ENCODE measurements at places on chromosomes 16 and 17. TPM values are rescaled to one million over a fixed set of nuclear protein-coding genes. Genes with fewer than 3 reads are reported as not detected.

Gene PLSCR3
- 16.9 TPM for polyA plus RNA-seq

Gene NPIPB9
- 4.4 TPM for polyA plus RNA-seq

Gene RNF43
- 29.9 TPM for polyA plus RNA-seq

Gene KRT33B
- not detected for polyA plus RNA-seq

Gene G6PC1
- polyA plus RNA-seq, result 1.5 TPM

Gene EMP2
- 17.0 TPM for polyA plus RNA-seq

Gene ATP6V0A1
- 114 TPM for polyA plus RNA-seq

Gene TEDC2
- 6.4 TPM for polyA plus RNA-seq

Gene OR3A2
- 0.06 TPM for polyA plus RNA-seq

Gene GCGR
- 2.5 TPM for polyA plus RNA-seq

Gene ZG16B
- polyA plus RNA-seq, result 4.3 TPM

Gene GAS7
- 24.4 TPM for polyA plus RNA-seq

Gene CLEC18A
- polyA plus RNA-seq, result 0.99 TPM

- no peak for DNase-seq
Measured at GRCh38 chr17:4045487-4045886, 81.2 kb upstream of the ATP2A3 start.

- peak; percentile 95 for DNase-seq
Measured at GRCh38 chr16:68744744-68745280, 7.7 kb downstream of the CDH1 start.

DNA sequence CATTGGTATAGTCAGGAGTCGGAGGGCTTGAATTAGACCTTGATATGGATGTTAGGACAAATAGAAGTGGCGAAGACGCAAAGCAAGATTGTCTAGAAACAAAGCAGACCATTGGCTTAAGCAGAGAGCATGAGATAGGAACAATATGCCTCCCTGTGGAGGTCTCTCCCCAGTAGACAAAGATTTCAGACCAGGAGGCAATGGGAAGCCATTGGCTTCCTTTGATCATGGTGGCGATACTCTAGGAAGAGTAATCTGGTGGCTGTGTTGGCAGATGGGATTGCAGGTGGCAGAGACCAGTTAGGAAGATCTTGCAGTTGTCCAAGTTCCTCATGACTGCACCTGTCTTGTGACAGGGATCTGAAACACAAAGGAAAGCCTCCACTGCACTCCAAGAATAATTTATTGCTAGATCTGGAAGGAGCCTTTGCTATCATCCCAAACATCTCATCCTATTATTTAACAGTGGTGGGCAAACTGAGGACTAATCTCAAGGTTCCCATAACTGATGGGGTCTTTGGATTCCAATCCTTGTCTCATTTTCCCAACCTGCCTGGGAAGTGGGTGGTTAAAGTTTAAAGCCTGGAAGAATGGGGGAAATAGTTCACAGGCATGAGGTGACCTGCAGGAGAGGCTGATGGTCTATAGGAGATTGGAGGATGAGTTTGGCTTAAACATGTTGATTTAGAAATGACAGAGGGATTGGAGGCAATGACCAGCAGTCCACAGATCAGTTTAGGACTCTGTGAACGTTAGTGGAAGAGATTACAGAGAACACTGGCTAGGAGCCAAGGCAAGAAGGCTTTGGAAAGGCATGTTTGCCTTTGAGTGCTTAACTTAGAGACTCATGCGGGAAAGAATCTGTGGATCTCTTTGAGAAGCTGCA lies 37.0 kb downstream of the HLF start:
- DNase-seq, result no peak

- no peak for DNase-seq
Measured at GRCh38 chr16:2981177-2981898, 1.1 kb upstream of the PKMYT1 start.

DNA sequence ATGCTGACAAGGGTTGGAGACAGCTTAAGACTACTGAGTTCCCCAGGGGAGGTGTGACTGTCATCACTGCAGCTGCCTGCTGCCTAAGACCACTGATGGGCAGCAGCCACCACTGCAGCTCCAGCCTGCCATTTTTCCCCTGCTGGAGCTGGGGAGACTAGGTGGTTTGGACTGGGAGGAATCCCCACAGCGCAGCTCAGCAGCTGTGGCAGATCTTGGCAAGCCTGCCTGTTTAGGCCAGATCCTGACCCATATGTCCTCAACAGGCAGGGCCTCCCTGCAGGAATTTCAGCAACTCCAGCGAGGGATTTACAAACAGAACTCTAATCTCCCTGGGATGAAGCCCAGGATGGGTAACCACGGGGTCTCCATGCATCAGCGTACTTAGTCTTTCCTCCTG lies 356.4 kb upstream of the TOM1L1 start:
- DNase-seq, result no peak

GRCh38 chr17:77494664-77495435 lies 354.1 kb downstream of the SEC14L1 start:
- peak; percentile 52 for DNase-seq

GRCh38 chr16:87048730-87049115 lies 268.5 kb downstream of the C16orf95 start:
- DNase-seq, result no peak

DNA sequence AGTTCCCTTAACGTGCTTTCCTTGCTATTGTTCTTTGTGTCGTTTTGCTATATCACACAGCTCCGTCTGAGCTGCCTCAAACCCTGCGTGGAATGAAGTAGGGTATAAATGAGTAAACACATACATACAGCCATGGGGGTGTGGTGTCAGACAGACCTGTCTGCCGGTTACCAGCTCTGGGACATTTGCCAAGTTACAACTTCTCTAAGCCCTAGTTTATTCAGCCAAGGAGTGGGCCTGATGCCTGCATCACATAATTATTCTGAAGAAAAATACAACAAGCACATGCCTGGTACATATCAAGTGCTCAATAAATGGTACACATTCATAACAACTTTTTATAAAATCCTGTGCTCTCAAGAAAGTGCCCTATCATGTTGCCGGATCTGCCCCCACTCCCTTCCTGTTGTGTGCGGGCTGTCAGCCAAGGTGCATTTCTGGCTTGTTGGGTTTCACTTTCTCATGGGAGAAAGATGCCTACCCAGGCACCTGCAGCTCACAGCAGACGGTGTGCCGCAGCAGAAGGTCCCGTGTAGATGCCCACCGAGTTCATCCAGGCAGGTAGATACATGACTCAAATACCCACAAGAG lies 30.5 kb downstream of the SMPD3 start:
- peak; percentile 27 for DNase-seq

DNA sequence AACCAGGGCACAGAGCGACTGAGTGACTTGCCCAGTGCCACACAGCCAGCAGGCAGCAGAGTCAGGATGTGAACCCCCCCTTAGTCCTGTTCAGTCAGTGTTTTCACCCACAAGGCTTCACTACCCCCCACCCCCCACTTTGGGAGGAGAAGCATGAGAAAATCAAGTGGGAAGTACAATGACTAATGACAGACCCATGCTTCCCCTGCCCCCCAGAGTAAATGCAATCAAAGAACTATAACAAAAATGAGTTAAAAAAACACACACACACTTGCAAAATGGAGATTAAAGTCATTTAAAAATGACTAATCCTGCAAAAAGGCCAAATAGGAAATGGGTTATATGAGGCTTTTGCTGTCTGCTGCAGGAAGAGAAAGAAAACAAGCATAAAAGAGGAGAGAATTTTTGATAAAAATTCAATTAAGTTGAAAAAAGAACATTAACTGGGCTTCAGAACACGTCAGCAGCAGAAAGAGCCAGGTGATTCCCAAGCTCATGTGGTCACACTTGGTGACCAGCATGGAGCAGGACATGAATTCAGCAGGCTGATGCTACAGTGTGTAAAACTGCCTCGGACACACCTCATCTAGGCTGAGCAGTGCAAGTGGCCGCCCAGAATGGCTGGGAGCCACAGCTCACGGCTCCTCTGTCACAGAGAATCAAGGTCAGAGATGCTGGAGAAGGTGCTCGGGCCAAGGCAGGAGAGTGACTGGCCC lies 212.3 kb downstream of the ZNF423 start:
- DNase-seq, result no peak

GRCh38 chr17:38705803-38706504 lies 881 bp downstream of the MLLT6 start:
- no peak for DNase-seq

- no peak for DNase-seq
Measured at GRCh38 chr16:11836650-11837244, 14.6 kb downstream of the RSL1D1 start.

DNA sequence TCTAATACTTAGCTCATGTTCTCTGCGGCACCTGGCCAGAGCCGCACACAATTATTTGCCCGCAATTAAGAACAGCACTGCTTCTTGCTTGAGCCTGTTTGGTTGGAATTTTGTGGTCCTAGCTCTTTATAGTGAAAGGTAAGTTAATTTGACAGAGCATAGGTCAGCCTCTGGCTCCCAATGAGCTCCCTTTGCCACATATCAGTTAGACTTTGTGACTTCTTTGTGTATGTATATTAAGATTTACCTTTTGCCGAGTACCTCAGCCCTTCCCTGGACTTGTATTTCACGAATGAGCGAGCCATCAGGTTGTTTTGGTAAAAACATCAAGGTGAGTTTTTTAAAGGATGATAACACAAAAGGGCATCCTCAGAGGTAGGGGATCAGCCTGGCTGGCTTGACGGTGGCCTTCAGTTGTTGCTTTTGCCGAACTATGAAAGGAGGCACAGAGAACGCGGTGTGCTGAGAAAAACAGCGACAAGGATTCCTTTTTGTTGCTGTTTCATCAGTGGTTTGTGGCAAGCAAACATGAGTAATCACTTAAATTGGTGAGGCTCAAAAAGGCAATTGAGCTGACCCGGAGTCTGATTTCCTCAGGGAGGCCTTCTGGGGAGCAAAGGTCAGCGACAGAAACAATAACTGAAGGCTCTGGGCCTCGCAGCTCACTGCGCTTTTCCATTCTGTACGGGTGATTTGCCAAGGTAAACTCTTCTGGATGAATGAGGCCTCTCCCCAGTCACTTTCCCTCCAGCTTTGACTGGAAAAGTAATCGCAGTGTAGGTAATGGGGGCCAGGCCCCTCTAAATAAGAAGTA lies 163.6 kb downstream of the HS3ST3A1 start:
- peak; percentile 86 for DNase-seq

DNA sequence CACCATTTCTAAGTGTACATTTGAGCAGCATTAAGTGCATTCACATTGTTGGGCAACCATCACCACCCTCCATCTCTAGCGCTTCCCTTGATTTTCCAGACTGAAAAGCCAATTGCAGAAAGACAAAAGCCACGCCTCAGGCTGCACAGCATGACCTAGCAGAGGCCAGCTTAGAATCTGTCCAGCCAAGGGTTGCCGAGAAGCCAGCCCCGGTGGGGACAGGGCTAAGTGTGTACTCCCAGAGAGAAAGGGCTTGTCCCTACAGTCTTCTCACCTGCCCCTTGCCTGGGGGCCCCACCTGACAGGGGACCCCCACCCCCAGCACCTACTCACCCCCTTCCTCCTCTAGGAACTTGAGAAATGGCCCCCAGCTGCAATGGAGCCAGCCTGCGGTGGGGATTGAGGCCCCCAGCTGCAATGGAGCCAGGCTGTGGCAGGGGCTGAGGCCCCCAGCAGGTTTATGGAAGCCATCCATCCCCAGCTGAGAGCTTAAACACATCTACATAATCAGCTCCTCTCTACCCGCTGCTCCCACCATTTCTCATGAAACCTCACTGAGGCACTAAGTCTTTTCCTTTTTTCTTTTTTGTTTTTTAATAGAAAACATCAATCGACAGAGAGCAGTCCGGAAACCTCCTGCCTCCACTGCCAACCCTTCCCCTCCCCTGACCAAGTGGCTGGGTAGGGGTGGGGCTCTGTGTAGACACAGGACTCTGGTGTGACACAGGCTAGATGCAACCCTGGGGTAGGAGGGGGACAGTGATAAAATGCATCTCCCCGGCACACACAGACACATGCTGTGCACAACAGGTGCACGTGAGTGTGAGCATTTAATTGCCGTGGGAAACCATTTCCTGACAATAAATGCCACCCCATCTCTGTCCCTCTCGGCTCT lies 77.9 kb downstream of the CCT6B start:
- no peak for DNase-seq

- no peak for DNase-seq
Measured at GRCh38 chr17:81608605-81609004, 28.3 kb downstream of the NPLOC4 start.

- no peak for DNase-seq
Measured at GRCh38 chr17:77507111-77507885, 366.5 kb downstream of the SEC14L1 start.

DNA sequence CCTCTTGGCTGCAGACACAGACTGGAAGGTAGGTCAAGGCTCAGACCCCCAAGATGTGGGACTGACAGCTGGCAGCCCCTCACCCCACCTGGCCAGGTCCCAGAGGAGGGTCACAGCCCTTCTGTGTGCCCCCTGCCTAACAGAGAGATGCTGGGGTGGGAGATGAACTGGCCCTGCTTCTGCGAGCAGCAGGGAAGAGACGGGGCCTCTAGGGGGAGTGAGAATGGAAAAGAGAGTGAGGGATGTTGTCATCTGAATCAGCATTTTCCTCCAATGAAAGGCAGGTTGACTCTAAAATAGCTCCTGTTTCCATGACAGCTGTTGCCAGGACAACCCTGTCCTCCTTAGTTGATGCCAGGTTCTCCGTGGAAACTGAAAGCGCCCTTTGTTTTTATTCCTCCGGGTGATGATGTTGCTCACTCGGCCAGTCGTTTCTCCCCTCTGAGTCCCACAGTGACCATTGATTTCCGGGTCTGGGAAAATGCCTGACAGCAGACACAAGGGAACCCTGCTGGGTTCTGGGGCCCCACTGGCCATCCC lies 4.9 kb upstream of the NDRG4 start:
- DNase-seq, result peak; percentile 84

DNA sequence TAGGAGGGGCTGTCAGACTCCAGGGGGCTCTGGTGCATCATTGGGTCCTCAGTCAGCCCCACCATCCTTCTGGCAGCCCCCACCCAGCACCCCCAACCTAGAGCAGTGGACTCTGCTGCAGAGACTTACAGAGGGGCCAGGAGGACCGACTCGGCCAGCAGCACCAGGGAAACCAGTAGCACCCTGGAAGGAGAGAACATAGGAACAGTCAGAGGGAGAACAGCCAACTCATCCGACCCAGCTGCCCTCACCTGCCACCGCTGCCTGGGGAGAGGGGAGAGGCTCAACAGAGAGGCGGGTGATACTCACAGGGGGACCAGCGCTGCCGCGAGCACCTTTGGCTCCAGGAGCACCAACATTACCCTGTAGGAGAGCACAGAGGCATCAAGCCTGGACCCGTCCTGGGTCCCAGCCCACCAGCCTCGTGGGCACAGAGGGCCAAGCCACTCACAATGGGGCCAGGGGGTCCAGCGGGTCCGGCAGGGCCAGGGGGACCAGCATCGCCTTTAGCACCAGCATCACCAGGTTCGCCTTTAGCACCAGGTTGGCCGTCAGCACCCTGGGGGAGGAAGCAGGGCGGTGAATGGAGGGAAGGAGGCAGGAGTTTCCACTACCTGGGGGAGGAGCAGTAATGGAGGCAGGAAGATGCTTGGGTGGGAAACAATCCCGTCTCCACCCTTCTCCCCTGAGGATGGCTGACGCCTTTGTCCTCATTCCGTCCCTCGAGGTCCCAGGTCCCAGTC lies 11.7 kb downstream of the COL1A1 start:
- no peak for DNase-seq
